ENCODE measurements at places on chromosomes 5 and 9.

- DNase-seq, result no peak
Observed at GRCh38 chr9:101509572-101509971, 24.1 kb upstream of the RNF20 start.

- no peak for DNase-seq
Observed at GRCh38 chr5:178547052-178547666, 43.0 kb downstream of the COL23A1 start.

GRCh38 chr5:168217497-168217896 is 73.9 kb upstream of the WWC1 start:
- DNase-seq, result no peak

DNA sequence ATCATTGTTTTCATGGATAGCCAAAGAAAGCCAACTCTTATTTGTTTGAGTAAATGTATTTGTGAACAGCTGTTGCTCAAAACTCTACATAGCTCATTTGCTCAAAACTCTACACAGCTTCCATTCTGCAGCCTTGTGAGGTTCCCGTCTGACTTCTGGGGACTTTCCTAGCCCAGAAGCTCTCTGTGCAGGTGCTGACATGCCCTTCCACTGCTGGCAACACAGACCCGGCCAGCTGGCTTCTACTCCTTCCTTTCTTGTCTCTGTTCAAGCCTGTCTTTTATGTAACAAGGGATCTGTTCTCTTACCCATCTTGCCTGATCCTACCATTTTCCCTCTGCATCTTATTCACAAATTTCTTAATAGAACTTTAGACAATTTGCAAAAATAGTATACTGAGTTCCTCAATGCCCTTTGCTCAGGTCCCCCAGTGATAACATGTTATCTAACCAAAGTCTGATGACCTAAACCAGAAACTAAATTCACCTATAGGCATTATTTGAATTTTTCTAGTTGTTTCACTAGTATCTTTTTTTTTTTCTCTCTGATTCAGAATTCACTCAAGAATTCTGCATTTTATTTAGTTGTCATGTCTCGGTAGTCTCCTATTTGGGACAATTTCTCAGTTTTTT is 556.5 kb upstream of the SEMA6A start:
- no peak for DNase-seq

DNA sequence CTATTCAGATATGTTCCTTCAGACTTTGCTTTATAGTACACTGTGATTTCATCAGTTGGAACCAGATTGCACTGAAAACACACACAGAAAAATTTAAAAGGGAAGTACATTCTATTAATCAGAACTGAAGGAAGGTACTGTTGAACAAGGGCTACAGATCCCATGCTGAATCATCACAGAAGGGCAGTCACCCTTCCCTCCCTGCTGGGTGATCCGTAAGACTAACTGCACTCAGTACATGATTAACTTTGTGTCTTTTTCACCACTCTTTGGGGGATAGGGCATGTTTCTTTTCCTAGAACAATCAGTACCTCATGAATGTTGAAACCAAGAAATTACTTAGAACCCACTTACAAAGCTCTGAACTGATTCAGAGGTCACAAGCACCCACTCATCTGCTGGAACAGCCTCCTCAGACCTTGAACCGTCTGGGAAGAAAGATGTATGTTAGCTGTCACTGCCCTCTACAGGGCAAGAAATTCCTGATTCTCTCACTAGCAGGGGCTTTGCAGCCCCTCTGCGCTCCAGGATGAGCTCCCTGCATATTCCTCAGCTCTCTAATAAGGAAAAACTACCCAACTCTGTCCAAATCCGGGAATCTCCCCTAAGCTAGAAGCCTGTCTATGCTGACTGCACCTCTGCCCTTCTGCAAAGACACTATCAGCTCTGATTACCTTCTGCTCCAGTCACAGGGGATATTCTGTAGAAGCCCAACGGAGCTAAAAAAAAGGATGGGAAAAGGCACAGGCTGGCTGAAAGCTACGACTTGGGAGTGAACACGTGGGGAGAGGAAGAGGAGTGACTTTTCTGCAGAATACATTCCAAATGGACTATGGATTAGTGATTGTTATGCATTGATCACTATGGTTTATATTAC is 51.0 kb downstream of the IARS1 start:
- DNase-seq, result peak; percentile 91

GRCh38 chr9:93874242-93874641 is 80.9 kb downstream of the BARX1 start:
- DNase-seq, result no peak

GRCh38 chr9:101247297-101247696 is 137.5 kb downstream of the BAAT start:
- no peak for DNase-seq

- DNase-seq, result peak; percentile 94
Observed at GRCh38 chr9:128635266-128636023, 21.2 kb downstream of the DYNC2I2 start.

DNA sequence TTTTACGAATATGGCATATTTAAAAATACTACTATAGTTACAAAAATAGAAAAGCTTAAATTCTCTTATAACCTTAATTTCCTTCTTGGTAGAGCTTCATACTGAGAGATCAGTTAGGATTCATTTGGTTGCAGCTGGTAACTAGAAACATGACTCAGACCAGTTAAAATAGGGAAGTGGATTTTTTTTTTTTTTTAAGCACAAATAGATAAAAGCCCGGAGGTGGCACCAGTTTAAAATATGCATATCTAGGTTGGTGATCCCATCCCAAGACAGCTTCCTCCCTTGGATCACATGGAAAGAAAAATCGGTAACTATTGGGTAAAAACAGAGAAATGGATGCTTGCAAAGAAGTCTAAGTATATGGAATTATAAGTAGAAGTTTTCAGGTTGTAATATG is 1634.3 kb downstream of the MAT2B start:
- no peak for DNase-seq

DNA sequence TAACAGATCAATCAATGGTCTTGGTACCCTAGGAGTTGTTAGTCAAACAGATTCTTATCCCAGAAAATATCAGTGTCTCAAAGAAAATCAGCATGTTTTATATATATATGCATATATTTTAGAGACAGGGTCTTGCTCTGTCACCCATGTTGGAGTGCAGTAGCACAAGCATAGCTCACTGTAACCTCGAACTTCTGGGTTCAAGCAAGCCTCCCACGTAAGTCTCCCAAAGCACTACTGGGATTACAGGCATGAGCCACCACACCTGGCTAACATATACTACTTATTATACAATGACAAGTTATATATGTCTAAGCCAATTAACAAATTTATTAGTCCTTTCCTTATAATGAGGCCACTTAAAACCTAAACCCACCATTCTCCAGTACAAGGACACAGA is 10.4 kb downstream of the RAB14 start:
- DNase-seq, result no peak

GRCh38 chr5:60076746-60077145 is 183.2 kb upstream of the PDE4D start:
- no peak for DNase-seq

- DNase-seq, result no peak
Observed at GRCh38 chr5:111869681-111870080, 112.7 kb upstream of the NREP start.

DNA sequence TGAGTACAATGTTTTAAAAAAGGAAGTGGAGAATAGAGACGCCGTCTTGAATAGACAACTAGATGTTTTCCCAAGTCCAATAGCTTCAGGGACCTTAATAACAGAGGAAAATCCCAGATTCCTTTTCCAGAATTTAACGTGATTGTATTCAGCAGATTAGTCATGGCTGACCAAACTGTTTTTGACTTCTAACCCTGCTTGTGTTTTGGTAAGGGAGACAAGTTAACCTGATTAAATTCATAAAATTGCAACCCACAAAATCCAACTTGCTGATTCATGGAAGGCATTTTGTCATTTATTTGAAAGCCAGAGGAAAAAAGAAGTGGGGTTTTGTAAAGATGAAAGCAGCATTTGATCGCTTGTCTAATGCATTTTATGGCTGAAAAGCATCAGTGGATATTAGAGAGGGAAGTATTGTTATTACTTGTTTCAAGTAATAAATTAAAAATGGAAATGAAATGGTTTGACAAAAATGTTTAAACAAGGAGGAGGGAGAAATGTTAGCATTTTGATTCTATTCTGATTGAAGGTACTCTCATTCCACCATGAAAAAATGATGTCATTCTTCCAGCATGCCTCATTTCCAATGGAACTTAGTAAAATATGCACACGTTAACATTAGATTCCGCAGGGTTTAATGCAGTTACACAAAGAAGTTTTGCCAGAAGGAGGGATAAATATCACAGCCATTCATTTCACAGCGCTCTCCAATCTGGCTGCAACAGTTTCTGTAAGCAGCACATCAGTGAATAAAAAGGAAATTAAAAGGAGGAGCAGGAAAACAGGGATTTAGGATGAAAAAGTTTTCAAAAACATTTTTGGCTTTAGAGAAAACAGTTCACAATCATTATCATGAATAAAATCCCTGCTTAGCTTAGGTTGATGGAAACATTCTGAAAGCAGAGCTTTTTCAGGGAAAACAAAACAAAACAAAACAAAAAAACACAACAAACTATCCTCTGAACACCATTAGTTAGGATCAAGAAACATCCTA is 314.7 kb downstream of the PRR16 start:
- peak; percentile 68 for DNase-seq

Data from Caki2 (cell line).